ENCODE measurements at places on chromosomes 3 and 15.

DNA sequence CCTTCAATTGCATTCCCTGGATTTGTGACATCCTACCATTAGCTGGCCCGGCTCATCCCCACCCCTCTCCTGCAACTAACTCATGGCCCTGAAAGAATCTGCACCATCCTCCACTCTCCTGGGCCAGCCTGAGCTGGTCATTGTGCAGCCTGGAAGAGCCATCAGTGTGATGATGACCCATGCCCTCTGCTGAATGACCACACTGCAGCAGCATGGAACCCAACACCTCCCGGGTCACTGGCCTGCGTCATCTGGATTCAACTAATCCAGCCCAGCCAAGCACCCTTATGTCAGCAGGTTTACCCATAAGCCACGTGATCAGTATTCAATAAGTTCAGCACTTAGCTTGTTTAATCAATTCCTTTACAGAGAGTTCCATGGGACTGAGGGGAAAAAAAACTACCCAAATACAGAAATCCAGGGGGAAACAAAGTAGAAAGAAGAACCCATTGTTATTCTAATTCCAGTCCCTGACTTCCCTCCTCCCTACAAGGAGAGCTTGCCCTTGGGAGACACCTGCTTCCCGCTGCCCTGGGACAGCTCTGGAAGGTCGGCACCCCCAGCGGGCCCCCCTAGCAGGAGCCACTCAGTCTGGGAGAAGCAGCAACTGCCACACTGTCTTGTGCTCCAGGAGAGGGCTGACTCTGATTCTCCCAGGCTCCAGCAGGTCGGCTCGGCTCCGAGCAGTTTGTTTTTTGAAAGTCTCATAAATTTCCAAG lies 309.1 kb upstream of the TLE3 start:
- DNase-seq: no peak

- no peak for DNase-seq
Observed at GRCh38 chr15:42373274-42373673, 14.0 kb downstream of the CAPN3 start.

DNA sequence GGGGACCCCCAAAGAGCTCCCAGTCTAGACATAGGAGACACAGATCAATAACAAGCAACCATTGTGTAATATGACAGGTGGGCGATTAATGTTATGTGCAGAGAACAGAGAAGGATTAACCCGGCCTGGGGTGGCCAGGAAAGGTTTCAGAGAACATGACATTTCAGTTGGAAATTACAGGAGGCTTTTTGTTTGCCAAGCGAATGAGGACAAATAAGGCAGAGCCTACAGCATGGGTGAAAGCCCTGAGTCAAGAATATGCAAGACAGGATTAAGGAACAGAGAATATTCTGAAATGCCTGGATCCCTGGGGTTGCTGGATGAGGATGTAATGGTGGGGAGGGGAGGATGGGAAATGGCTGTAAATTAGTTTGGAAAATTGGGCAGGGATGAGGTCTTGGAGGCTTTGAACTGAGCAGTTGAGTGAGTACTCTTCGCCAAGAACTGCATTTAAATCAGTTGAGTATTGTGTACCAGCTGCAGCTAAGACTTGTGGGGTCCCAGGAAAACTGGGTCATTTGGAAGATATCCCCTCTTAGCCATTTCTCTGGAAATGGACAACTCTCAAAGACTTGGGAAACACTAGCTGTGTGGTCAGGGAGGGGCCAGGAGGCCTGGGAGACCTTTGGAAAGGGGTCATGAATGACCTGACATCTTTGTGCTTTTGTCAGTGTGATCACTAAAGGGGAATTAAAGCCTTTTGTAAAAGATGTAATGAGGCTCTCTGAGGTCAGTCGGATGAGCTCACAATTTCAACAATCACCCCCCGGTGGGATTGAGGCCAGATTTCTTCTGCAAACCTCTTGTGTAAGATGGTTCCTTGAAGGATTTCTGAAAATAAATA lies 198.6 kb upstream of the NR2E3 start:
- no peak for DNase-seq

DNA sequence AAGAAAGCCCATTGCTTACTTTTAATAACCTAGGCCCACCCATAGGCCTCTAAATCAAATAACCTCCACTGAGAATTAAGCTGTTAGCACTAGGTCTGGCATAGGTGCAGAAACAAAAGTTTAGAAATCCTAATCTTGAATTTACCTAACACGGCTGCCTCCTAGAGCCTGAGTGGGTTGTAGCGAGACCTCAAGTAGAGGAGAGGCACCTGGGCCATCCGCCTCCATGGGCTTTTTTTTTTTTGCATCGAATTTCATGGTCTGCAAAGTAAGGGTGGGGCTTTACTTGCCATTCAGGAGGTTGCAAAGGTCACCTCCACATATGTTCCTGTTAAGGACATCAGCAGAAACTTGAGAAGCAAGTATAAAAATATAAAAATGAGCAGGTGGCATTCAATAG lies 6.6 kb upstream of the TPM1 start:
- no peak for DNase-seq

DNA sequence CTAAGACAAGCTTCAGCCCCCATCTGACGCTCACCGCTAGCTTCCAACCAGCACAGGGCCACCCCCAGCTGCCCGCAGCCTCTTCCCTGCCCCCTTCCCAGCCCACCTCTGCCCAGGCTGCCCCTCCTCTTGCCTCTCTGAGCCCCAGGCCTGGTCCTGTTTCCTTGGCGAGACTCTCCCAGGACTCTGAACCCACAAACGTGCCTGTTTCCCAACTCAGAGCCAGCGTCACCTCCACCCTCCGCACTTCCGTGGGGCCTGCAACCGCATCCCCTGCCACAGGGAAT lies 35.0 kb downstream of the ZXDC start:
- DNase-seq: no peak

- no peak for DNase-seq
Observed at GRCh38 chr15:94509259-94509658, 277.9 kb downstream of the MCTP2 start.

DNA sequence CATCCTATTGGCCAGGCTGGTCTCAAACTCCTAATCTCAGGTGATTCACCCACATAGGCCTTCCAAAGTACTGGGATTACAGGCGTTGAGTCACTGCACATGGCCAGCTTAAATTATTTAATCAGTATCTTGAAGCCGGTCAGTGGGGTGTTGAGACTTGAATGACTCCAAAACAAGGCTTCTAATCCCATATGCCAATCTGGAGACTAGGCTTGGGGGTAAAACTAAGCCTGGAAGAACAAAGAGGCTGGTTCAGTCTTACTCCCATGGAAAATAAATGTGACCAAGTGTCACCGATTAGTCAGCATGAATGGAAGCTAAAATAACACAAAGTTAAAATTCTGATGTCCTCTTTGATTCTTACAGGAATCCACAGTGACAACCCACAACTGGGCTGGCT lies 509.1 kb downstream of the FOXP1 start:
- DNase-seq: no peak

DNA sequence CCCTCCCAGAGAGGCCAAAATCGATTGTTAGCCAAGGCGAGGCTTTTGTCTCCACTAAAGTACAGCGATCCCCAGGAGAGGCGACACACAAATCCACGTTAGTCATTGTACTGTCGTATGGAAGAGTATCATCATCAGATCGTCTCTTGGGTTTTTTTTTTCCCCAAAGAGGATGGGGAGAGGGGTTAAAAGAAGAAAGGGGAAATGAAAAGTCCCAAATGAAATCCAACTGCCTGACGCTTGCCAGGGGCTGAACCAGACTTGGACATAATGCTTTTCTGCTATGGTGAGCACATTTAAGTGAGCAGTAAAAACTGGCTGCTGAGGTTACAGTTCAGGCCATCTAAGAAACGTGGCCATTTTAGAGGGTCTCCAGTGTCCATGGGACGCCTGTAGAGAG lies 37.9 kb upstream of the CTSH start:
- DNase-seq: no peak

GRCh38 chr3:158863247-158863646 lies 61.4 kb downstream of the MFSD1 start:
- DNase-seq: no peak

DNA sequence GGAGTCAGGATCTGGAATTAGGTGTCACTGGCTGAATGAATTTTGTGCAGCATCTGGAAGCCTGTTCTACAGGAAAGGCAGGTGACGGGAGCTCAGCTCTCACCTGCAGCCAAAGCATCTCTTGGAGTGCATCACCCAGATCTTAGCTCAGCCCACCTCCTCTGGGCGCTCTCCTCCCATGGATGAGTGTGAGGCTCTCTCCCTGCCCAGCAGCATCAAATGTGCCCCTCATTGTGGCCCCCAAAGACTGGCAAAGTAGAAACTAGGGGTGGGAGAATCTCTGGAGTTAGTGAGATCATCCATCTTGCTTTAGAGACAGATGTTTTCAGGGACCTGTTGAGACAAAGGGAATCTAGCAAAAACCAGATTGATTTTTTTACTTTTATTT lies 68.7 kb downstream of the SENP2 start:
- no peak for DNase-seq

GRCh38 chr15:101810876-101811275 lies 1.1 kb upstream of the OR4F15 start:
- no peak for DNase-seq

GRCh38 chr3:98776140-98776493 lies 13.0 kb downstream of the ST3GAL6 start:
- no peak for DNase-seq

DNA sequence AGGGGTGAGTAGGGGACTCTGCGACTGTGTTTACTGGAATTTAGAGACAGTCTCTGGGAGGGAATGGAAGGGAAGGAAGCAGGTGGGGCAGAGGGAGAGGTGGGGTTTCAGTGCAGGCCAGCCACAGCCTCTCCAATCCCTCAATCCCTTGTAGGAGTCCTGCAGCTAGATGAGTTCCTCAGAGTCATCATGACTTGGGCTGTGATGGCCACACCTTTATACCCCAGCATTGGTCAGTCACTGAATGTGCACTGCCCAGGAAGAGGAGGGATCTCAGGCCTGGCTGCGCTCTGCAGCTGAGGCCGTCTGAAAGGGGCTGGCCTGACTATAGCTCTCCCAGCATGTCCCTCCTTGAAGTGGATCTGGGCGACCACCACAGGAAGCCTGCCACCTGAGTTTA lies 67.3 kb upstream of the GLCE start:
- no peak for DNase-seq

- DNase-seq: no peak
Observed at GRCh38 chr3:125231895-125232294, 19.3 kb upstream of the SLC12A8 start.

- no peak for DNase-seq
Observed at GRCh38 chr15:68112706-68113105, 58.6 kb downstream of the PIAS1 start.

GRCh38 chr15:101162701-101163483 lies 89.0 kb downstream of the CHSY1 start:
- DNase-seq: no peak

DNA sequence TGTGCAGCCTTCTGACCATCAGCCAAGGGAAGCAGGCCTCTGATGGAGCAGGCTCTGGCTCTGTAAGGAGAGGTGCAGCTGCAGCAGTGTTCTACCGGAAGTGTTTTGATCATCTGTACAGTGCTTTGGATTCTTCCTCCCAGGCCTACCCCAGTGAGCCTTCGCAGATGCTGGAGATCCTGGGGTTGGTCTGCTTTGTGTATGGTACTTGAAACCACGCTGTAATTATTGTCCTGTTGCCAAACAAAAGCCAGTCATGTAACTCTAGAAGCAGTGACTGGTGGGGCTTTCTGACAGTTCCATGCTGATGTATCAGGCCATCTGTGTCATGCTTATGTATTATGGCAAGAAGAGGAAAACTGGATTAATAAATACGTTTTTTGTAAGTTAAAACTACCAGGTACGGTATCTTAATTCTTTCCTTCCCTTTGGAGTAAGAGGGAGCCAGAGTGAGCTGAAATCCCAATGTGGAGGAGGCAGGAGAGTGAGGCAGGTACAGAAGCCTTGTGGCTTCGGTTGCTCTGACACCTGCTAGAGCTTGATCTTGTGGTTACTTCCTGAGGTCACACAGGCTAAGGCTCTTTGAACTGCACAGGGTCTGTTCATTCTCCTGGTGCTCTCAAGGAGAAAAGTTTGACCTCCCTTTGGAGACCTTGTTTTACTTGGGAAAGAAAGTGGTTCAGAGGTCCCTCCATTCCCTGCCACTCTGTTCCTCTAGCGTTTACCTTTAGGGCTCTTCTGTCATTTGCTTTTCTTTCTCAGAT lies 3.7 kb downstream of the TMEM42 start:
- DNase-seq: peak; percentile 20

- DNase-seq: no peak
Observed at GRCh38 chr3:123120573-123120972, 53.7 kb downstream of the PDIA5 start.

DNA sequence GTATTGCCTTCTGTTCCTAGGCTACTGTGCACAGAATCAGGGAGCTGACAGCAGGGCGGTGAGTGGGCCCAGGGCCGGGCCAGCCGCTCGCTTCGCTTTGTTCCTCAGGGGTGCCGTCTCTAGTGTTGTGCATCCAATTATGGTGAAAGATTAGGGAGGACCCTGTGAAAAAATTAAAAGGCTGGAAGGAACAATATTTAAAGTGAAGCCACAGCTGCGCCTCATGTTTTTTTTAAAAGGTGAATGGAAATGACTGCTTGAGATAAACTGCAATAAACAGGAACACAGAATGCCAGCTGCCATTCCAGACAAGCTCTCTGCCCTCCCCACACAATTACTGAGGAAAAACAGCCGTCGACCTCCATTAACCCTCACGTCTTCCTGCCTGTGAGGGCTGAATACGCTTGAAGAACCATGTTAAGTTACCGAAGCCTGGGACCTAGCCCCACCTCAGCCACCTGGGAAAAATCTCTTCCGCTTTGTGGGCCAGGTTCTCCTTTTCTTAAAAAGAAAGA lies 132.0 kb upstream of the IL12A start:
- no peak for DNase-seq

- no peak for DNase-seq
Observed at GRCh38 chr3:102078854-102079808, 229.8 kb downstream of the NFKBIZ start.

DNA sequence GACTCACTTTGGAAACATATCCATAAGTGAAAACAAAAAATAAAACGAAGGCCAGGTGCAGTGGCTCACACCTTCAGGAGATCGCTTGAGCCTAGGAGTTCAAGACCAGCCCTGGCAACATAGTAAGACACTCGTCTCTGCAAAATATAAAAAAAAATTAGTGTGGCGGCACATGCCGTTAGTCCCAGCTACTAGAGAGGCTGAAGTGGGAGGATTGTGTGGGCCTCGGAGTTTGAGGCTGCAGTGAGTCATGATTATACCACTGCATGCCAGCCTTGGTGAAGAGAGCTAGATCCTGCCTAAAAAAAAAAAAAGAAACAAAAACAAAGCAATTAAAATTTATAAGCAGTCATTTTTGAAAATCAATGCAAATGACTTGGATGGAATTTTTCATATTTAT lies 54.7 kb upstream of the NANOGP8 start:
- no peak for DNase-seq

DNA sequence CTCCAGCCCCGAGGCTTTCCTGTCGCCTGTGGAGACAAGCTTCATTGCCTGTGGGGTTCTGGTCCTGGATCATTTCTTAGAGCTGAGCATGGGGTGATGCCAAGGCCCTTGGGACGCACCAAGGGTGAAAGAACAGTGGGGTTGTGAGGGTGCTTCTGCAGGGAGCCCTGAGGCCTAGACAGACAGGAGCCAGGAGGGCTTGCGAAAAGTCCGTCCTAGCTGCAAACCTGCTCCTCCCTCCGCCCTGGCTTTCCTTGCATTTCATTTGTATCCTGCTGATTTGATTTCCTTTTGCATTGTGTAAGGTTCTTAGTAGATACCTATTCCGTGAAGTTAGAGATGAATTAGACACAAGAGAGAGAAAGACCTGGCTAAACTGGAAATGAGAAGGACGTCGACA lies 286.9 kb upstream of the C2CD4B start:
- no peak for DNase-seq

Measured in central memory CD4-positive, alpha-beta T cell (primary cell).